Activated T-cell treated with anti-CD3 and anti-CD28 coated beads for 4 hours (primary cell): ENCODE measurements at places on chromosomes 7 and 10.

DNA sequence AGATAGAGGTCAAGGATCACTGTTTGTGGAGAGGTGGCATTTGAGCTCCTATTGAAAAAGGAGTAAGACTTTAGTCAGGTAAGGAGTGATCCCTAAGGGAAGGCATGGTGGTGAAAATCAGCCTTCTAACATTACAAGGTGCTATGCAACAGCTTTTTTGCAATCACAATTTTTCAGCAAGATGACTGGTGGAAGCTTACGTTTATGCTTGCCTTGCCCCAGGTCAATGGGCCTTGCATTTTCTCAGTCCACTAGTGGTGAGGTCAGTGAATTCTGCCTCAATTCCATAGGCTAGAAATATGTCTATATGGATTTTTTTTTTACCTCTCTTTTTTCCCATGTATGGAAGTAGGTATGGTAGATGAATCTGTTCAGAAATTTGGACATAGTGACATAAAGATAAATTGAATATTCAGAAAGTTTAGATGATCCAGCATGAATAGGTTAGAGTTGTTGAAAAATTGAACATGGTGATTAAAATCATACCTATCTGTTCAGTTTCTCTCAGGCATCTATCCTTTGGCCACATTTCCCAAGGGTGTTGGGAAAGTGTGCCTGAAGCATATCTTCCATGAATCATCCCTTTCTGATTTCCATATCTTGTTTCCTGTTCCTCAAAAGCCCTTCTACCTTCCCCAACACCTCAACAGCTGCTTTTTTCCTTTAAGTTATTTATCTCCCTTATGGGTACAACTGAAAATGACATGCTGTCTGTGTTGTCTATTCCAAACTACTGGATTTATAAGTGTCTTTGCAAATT lies 71.9 kb upstream of the PTPRZ1 start:
- DNase-seq: no peak

DNA sequence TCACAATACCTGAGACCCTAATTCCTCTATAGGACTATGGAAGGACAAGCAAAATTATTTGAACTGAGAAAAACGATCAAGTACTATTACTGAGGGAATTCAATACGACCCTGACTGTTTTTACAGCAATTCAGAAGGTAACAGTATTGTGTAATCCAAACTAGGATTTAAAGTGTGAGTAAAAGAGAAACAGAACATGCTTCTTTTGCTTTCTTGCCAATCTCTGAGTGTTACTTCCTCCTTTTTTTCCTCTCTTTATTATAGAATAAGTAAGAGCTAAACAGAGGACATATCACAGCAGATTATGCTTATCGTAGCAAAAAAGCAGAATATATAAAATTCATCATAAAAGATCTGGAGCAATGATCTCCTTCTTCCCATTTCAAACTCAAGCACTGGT lies 292.1 kb downstream of the THSD7A start:
- no peak for DNase-seq

DNA sequence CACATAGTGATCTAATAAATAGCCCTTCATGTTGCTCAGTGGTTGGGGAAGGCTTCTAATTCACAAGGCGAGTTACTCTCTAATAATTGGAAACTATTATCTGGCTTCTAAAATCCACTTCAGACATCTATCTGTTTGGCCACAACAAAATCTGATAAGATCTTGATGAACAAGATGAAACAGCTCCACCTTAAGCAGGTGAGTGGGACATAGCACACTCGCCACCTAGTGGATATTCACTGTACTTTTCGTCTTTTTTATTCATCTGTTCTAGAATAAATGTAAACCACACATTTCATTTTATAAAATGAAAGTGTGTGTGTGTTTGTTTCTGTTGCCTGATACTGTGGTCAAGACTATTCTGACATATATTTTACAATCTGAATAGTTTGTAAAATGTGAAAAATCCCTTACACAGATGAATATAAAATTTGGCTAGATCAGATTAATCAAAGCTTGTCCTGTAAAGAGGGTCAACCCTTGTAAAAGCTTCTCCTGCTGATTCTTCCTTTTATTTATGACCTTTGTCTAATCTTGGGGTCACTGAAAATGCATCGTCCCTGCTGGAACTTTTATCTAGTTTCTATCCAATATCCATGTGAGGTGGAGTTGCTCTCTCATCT lies 26.5 kb upstream of the CNTNAP2 start:
- no peak for DNase-seq

DNA sequence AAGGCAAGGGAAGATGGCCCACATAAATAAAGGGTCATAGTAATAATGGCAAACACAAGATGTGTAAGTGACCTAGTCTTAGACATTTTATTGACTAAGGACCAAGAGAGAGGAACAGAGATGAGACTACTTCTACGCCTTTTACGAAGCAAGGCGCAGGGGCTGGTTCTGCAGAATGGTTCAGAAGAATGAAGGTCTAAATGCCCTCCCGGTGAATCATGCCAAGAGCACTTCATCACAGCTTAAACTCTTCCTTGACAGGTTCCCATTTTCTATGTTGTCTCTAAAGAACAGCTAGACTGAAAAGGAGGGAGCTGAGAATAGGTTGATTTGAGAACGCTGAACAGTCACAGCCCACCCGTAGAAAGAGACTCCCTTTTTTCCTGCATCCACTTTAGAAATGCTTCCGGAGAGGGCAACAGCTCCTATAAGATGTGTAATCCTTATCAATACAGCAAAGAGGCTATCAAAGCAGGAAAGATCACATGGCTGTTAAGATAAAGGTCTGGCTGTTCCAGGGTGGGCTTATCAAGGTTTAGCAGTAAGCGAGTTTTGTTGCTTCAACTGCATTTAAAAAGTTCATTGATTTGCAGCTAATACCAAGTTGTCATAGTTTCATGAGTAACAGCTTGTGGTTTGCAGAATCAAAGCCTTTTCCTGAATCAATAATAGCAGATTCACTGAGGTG lies 93.4 kb upstream of the AUTS2 start:
- DNase-seq: no peak

- no peak for DNase-seq
These were observed 46.6 kb upstream of the PODXL start for GRCh38 chr7:131602994-131603372.

DNA sequence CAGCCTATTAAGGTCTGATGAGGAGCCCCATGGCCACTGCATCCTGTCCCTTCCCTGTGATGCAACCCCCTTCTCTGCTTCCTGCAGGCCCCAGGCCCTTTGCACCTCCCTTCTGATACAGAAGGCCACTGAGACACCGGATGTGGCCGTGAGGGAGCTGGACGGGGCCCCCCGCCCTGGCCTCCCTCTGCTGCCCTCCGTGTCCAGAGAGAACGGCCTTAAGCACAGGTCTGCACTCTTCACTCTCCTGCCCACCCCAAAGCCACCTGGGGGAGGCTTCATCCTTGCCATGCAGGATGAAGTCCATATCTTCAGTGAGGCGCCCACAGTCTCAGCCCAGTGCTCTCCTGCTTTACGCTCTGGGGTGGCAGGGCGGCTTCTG lies 86.9 kb upstream of the GNA12 start:
- DNase-seq: no peak

DNA sequence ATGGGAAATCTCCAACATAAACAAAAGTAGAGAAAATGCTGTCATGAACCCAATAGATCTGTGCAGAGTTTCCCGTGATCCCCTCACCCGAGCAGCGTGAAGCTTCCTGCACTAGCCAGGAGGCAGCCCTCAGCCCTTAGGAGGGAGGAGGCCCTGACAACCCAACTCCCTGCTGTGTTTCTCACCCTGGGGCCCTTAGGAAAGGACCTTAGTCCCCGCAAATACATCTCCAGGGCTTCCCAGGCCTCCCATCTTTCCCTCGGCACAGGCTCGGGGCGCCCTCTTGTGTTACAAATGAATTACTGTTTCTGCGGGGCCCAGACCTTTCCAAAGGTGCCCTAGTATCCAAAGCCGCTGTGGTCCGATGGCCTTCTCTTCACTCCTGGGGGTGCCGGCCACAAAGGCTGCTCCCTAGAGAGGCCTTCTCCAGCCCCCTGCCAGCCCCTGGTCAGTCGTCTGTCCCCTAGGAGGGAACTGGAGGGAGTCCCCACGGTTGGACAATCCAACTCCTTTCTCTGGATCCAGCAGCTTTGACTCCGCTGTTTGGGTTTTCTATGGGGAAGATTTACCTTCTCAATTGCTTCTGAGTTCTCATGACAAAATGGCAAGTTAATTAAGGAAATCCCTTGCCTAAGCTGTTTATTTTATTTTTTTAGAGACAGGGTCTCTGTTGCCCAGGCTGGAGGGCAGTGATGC lies 49.9 kb upstream of the SH2B2 start:
- DNase-seq: peak; percentile 17
